Esophagus squamous epithelium (tissue), 5 donors: ENCODE measurements at places on chromosomes 1 and 21. TPM values are rescaled to one million over a fixed set of nuclear protein-coding genes. Genes with fewer than 3 reads are reported as not detected.

- DNase-seq: no peak
- no peak overlapping the region for H3K4me3 ChIP-seq
- H3K27ac ChIP-seq: no peak overlapping the region
- H3K27me3 ChIP-seq: no peaks in the 10 kb centered on the region
Observed at GRCh38 chr1:230392536-230392909, 33.6 kb downstream of the PGBD5 start.

GRCh38 chr1:111399792-111400610, 27.5 kb downstream of the OVGP1 start:
- DNase-seq: no peak
- no peaks in the 10 kb centered on the region for H3K4me1 ChIP-seq
- H3K36me3 ChIP-seq: no peaks in the 10 kb centered on the region
- H3K27ac ChIP-seq: no peak overlapping the region
- H3K4me3 ChIP-seq: no peak overlapping the region
- H3K27me3 ChIP-seq: peaks cover 38% of the 10 kb centered on the region

GRCh38 chr1:30044656-30045144, 678.7 kb downstream of the MATN1 start:
- no peak overlapping the region for H3K4me3 ChIP-seq
- H3K27me3 ChIP-seq: peaks cover 30% of the 10 kb centered on the region
- no peak overlapping the region for H3K27ac ChIP-seq
- no peaks in the 10 kb centered on the region for H3K4me1 ChIP-seq
- DNase-seq: no peak
- no peaks in the 10 kb centered on the region for H3K36me3 ChIP-seq

The C1QA gene
- total RNA-seq: 11.7 TPM

- H3K4me1 ChIP-seq: peaks cover 66% of the 10 kb centered on the region
- H3K36me3 ChIP-seq: no peaks in the 10 kb centered on the region
- no peaks in the 10 kb centered on the region for H3K27me3 ChIP-seq
Observed at GRCh38 chr1:231938211-231938610, 311.6 kb downstream of the DISC1 start.

DNA sequence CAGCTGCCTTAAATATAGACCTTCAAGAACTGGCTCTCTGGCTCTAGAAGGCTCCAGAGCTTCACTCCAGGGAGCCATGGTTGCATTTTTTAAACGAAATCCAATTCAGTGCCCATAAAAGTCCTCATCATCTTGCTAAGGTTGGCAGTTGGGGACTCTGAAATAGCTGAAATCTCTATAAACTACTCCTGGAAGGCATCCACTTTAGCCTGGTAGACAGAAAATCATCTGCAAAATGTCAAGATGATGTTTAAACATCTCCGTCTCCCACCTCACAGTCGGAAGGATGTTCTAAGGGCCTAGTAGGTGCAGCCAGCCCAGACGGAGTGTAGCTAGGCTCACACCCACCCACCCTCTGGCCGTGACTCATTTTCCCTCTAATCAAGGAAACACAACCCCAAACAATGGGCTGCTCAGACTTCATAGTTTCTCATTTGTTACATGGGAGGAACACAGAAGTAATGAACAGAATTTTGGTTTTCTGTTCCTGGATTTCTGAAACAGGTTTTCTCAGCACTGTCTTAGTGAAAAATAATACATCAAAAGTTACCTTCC, 235.4 kb upstream of the KAZN start:
- no peak for DNase-seq
- peak overlapping the region; percentile 9 for H3K27ac ChIP-seq
- H3K4me3 ChIP-seq: no peak overlapping the region
- H3K27me3 ChIP-seq: no peaks in the 10 kb centered on the region

The NCF2 gene
- total RNA-seq: 23.1 TPM

The ABL2 gene
- 5.6 TPM for total RNA-seq

- no peak for DNase-seq
- no peak overlapping the region for H3K27ac ChIP-seq
- H3K4me3 ChIP-seq: no peak overlapping the region
- no peaks in the 10 kb centered on the region for H3K27me3 ChIP-seq
Observed at GRCh38 chr1:161408429-161409052, 40.9 kb upstream of the CFAP126 start.

GRCh38 chr1:214547747-214548146, 3.7 kb downstream of the PTPN14 start:
- H3K27me3 ChIP-seq: no peaks in the 10 kb centered on the region
- peaks cover 71% of the 10 kb centered on the region for H3K4me1 ChIP-seq
- no peak for DNase-seq
- no peaks in the 10 kb centered on the region for H3K36me3 ChIP-seq
- H3K4me3 ChIP-seq: no peak overlapping the region

DNA sequence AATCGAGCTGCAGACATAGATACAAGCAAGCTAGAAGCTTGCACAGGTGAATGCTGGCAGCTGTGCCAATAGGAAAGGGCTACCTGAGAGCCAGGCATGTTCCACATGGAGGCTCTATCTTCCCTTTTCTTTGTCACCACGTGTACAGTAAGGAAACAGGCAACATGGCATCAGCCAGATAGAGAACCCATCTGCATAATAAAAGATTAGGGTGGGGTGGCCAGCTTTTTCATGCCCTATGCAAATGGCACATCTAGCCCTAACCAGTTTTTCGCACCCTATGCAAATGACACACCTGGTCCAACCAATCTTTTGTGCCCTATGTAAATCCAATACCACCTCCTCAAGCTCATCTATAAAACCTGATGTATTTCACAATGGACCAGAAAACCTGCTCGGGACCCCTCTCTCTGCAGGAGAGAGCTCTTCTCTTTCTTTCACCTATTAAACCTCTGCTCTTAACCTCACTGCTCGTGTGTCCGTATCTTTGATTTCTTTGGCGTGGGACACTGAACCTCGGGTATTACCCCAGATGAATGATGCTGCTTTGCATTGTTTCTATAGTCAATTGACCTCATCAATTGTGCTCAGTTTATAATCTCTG, 93.9 kb downstream of the SLC30A10 start:
- no peaks in the 10 kb centered on the region for H3K27me3 ChIP-seq
- H3K36me3 ChIP-seq: no peaks in the 10 kb centered on the region
- H3K27ac ChIP-seq: no peak overlapping the region
- no peak overlapping the region for H3K4me3 ChIP-seq
- DNase-seq: no peak
- H3K4me1 ChIP-seq: no peaks in the 10 kb centered on the region

DNA sequence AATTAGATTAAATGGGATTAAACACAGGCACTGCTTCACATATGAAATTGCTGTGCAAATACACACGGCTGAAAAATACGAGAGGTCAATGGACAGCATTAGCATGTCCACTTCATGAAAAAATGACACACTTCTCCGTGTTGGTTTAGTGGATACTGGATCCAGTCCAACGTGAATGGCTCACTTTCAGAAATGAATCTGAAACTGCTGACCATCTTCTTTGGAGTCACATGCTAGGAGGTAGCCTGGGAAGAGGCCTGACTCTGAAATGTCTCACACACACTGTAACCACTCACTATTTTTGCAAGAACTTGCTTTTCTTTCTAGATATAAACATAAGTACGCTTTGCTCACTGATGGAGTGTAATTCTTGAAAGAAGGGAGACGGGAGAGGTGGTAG, 127.3 kb downstream of the HLCS start:
- H3K27me3 ChIP-seq: no peaks in the 10 kb centered on the region
- no peaks in the 10 kb centered on the region for H3K4me1 ChIP-seq
- H3K4me3 ChIP-seq: no peak overlapping the region
- no peak for DNase-seq
- H3K36me3 ChIP-seq: no peaks in the 10 kb centered on the region
